ENCODE measurements at places on chromosomes 3 and 15.

GRCh38 chr15:90782442-90782841 is 65.3 kb downstream of the BLM start:
- ATAC-seq = no peak

GRCh38 chr3:126501736-126502135 is 15.8 kb downstream of the UROC1 start:
- no peak for ATAC-seq

DNA sequence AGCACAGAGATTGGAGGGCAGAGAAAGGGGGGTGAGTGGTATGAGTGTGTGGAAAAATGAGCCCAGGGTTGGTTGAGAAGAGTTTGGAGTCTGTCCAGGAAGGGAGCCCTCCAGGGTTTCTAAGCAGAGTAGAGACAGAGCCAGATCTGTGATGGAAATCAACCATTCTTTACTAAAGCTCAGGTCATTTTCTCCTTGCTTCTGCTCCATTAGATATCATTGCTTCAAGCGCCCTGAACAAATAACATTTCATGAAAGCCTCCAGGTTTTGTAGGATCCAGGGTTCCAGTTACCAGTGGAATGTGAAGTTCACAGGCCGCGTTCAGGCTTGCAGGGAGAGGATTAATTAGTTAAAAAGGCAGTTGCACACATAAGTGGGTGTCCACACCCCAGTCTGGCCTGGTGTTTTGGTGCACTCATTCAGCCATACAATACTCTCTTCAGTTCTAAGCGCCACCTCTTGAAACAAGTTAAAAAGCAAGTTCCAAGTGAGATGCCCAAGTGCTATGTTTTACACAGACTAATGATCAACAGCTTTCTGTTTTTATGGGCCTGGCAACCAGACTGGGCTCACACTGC is 16.4 kb upstream of the BOC start:
- ATAC-seq = peak; percentile 86

DNA sequence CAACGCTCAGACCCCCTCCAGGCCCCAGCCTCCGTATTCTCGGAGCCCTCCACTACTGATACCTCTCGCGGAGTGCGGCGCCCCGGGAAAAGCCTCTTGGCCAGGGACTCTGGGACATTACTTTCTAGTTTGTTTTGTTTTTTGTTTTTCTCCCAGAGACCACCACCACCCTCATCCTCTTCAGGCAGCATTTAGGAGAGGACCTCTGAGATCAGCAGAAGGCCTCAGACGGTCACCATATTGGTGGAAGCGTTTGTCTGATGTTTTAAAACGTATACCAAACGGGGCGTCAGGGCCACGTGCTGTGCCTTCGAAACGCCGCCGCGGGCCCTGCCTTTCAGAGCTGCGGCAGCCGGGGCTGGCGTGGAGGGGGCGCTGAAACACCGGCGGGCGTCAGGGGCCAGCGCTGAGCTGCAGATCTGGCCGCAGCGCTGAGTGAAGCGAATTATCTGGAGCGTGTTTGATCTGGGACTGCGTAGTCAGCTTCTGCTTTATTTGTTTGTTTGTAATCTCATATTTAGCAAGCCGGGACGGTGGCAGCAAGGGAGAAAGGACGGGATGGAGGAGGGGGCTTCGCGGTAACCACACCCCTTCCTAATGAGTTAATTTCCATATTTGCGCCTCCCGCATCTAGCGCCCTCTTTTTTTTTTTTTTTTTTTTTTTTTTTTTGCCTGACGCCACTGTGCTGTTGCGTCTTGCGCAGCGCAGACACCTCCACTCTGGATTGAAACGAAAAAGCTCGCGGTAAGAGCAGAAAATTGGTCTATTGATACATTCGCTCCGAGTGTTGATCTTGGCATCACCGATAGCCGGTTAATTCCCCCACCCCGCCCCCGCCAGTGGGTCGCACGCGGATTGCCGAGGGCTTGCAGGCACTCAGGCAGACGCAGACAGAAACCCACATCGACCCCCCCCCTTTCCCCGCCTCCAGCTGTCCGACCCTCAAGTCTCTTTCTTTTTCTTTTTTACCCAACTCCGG is 14.9 kb downstream of the SOX2 start:
- no peak for ATAC-seq

GRCh38 chr3:148815316-148816110 is 12.1 kb upstream of the CPB1 start:
- ATAC-seq = peak; percentile 80

- no peak for ATAC-seq
These were observed 411.5 kb upstream of the PROK2 start for GRCh38 chr3:72196377-72196929.
